CD4-positive, alpha-beta T cell treated with Interleukin-6 at 100 ng/mL for 8 hours (primary cell): ENCODE measurements at places on chromosomes 1 and 21.
A peak's percentile ranks its signal among the peaks of the same experiment; 100 is the strongest.

DNA sequence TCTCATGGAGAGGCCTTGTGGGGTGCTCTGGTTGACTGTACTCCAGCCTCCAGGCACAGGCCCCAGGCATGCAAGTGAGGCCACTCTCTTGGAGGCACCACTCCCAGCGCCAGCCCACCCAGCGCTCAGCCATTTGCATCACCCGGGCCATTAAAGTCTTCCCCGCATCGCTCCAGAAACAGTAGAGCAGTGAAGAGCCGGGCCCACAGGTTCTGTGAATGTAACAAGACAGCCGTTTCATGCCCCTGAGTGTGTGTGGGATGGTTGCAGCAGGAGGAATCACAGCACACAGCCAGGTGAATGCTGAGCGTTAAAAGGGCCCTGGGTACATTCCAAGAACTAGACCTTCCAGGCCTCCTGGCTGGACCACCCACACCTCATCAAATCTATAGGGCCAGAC, 19.0 kb upstream of the CD2 start:
- no peak for DNase-seq

- DNase-seq = no peak
These were observed 119.0 kb downstream of the COQ8A start for GRCh38 chr1:227059076-227059475.

- DNase-seq = no peak
These were observed 16.9 kb upstream of the EFCAB14 start for GRCh38 chr1:46735708-46736324.

- no peak for DNase-seq
These were observed 7.7 kb upstream of the MPZL1 start for GRCh38 chr1:167714098-167714438.

GRCh38 chr1:1112237-1112985, 3.5 kb downstream of the C1orf159 start:
- DNase-seq = no peak

GRCh38 chr1:101453844-101454243, 217.0 kb downstream of the S1PR1 start:
- no peak for DNase-seq

DNA sequence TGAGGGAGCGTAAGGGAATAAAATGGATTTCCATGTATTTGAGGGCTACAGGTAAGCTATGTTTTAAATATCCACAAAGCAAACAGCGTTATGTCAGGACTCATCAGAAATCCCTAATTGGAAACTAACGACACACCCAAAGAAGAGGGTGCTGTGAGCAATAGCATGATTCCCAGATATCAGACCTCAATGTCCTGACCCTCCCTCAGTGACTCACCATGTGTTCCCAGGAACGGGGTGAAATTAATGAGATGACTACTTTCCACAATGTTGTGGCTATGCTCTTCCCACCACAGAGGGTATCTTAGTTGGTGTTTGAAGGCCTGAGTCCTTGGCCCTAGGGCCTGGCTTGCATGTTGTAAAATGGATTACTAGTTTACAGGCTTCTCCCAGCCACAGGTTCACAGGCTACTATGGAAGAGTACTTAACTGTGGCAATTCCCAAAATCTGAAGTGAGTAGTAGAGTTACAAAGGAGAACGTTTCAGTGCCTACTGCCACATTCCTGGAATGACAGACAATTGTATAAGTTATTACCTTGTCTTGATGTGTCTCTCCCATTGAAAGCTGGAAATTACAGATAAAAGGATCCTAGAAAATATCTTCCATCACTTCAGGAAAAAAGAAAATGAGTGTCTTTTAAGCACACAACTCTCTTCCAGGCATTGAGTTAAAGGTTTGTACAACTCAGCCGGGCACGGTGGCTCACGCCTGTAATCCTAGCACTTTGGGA, 1.7 kb upstream of the KRTAP11-1 start:
- DNase-seq = no peak

DNA sequence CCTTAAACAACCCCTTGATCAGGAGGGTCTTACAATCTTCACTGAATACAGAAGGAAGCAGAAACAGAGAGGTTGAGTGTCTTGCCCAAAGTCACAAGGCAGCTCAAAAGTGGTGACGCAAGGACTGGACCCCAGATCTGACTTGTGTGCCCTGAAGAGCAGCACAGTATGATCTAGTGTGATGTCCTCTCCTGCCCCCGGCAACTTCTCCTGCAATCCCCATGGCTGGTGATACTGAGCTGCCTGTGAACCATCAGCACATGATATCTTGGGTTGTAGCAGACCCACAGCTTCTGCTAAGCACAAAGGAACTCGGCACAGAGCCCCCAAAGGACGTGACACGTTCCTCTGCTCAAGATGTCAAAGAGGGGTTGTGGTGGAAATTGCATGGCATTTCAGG, 51.2 kb upstream of the EDN2 start:
- no peak for DNase-seq

DNA sequence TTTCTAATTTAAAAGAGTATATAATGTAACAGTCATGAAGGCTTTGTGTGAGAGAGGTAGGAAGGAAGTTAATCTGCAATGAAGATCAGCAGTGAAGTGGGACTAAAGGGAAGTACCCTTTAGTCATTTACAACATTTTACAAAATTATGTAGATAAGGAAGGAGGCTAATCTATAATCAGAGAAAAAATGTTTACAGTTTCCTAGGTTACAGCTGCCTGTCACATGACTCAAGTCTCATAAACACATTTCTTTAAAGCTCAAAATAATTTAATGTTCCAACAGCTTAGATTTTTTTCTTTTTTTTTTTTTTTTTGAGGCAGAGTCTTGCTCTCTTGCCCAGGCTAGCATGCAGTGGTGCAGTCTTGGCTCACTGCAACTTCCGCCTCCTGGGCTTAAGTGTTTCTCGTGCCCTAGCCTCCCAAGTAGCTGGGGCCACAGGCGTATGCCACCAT, 26.2 kb upstream of the CAP1 start:
- peak; percentile 23 for DNase-seq

DNA sequence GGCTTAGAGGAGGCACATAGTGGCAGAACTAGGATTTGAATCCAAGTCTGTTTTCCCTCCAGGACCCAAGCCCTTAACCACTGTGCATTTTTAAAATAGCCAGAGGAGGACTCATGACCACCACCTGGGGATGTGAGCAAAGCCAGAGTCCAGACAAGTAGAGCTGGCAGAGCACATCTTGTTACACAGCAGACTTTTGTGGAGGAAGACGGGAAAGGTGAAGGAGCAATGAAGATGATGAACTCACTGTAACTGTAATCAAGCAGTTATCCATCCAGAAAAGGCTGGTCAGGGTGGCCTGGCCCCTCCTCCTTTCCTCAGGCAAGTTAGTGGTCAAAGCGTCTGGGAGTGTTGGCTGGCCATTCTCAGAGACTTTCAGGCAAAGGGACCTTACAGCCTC, 50.9 kb downstream of the SLC44A3 start:
- DNase-seq = no peak

GRCh38 chr1:23079025-23079424, 59.8 kb downstream of the KDM1A start:
- DNase-seq = no peak

DNA sequence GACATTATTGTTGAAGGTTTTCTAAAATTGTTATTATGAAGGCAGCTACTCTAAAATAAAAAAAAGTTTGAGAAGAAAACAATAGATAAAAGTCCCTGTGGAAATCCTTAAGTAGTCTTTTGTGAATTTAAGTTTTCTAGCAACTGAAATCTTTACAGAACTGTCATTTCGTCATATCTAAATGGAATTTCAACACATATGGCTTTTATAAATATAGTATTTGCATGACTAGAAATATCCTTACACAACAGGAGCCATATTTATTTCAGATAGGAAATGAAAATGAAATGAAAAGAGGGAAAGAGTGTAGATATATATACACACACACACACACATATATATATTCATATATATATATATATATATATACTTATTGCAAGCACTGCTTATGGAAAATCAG, 204.7 kb upstream of the RGS18 start:
- no peak for DNase-seq

DNA sequence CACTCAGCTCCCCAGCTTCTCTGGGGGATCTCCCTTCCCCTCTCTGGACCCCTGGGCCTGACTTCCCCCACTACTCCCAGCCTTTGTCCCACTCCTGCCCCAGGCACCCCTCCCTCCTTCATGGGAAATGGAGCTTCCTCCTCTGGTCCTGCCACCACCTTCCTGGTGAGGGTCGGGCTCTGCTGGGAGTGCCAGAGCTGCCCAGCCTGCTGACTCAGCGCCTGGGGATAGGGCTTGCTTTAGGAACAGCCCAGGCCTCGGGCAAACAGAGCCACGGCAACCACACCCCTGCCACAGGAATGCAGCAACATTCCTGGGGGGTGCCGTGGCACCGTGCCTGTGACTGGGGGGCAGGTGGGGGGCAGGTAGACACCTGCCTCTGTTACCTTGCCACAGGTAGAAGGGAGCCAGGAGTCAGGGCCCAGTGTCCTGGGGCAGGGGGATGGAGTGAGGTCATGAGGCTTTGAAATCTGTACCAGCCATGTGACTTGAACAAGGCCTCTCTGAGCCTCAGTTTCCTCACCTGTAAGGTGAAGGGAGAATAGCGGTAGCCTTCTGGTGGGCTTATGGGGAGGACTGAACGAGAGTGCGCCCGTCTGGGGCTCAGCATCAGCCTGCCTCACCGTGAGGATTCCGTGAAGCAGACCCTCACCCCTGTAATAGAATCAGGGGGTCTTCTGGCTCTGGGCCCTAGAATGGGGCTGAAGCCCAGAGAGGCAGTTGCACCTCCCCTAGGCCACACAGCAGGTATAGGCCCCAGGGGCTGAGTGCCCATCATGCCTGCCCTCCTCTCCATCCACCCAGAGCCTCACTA, 17.8 kb upstream of the EPHA2 start:
- no peak for DNase-seq

DNA sequence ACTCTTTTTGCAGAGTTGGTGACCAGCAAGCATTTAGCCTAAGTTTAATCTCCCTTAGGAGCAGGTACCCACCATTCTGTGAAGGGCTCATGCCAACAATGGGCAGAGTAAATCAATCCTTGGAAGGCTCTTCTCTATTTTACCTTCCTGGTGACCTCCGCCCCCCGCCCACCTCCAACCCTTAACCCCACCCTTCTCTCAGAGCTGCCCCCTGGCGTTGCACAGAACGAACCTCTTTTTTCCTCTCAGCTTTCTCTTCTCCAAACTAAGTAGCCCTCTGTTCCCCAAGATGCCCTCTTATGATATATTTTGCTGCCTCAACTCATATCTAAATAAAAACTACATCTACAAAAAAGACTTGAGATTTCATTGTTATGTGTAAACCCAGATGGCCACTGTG, 186.8 kb downstream of the SEC16B start:
- no peak for DNase-seq

DNA sequence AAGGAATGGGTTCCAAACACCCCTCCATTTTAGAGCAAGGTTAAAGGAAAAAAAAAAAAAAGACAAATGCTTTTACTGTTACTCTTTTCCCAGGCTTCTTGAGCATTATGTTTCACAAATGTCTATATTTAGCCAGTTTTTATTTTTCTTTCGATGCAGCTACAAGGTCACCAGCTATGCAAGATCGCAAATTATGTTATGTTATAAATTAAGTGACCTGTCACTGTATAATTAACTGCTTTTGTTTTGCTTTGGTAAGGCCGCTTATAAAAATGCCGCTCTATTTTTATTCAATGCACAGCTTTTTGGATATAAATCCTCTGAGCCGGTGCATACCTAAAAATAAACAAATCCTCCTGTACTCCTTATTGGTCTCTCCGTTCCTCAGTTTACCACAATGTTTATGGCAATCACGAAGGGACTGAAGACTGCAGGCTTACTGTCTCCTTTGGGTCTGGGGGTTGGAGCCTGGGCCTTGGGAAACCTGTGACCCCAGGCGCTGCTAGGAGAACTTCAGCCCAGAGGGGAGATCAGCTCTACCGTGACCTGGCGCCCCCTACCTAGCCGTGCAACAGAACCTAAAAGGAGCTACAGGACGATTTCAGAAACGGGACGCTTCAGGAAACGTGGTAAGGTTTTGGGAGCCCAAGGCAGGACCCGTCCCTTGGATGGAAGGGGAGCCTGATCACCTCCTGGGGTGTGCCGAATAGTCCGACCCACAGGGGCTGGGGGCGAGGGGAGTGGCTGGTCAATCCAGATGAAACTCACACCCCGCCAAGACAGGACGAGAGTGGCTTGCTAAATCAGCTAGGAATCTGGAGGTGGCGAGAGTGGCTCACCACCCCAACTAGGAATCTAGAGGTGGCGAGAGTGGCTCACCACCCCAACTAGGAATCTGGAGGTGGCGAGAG, 101.2 kb upstream of the CD55 start:
- no peak for DNase-seq

- no peak for DNase-seq
These were observed 38.2 kb downstream of the SLC9A1 start for GRCh38 chr1:27116697-27117096.

- DNase-seq = no peak
These were observed 113.7 kb downstream of the FAF1 start for GRCh38 chr1:50846224-50846839.

GRCh38 chr1:240189386-240189989, 97.8 kb downstream of the FMN2 start:
- DNase-seq = peak; percentile 11

- no peak for DNase-seq
These were observed 148.9 kb downstream of the RHOU start for GRCh38 chr1:228884196-228884595.

DNA sequence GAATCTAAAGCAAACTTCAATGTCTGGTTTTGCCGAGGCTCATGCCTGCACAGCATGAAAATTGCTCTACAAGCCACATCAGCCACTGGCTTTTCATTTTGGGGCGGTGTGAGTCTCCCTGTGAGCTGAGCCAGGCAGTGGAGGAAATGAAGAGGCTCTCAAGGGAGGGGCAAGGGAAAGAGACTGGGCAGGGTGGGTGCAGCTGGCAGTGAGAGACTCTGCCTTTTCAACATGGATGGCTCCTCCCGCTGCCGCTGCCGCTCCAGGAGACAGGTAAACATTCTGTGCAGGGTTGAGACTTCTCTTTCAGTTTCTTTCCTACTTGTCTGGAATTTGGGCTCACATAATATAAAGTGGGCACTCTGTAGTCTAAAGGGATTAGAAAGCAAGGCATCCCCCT, 11.3 kb upstream of the CTSE start:
- DNase-seq = no peak

DNA sequence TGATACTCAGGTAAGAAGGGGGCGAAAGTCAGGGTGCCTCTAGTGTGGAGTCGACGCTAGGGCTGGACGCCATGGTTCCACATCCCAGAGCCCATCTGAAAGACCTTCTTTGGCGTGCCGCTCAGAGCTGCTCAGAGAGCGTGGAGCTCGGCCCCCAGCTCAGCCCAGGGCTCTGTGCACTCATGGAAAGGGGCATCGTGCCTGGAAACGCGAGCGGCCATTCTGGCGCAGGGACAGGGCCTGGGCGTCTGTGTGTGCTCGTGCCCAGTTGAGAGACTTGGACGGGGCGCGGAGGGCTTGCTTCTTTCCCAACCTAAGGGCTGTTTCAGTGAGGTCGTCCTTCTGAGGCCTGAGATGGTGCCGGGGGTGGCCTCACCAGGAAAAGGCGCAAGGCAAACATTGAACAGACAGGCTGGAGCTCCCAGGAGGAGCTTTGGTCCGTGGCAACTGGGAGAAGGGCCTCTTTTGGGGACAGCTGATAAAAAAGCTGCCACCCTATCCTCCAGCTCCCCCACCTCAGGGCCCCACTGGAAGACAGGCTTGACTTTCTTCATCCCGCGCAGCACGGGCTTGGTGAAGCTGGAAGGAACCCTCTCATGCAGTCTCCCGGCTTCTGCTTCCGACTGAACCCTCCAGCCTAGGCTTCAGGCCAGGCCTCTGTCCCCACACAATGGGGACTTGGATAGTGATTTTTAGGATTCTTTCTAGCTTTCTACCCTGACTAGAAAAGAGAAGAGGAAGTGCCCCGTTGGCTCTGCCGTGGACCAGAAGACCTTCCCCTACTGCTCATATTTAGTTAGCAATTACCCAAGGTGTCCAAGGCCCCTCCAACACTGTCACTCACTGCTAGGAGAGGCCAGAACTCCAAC, 77.1 kb downstream of the CD58 start:
- no peak for DNase-seq

- DNase-seq = no peak
These were observed 383.7 kb downstream of the ZP4 start for GRCh38 chr1:237507005-237507404.
